ENCODE measurements at places on chromosomes 12 and 14.

GRCh38 chr12:17030338-17030737 lies 424.4 kb upstream of the LMO3 start:
- no peak overlapping the region for H3K4me3 ChIP-seq
- H3K36me3 ChIP-seq = no peaks in the 10 kb centered on the region
- H3K27ac ChIP-seq = no peak overlapping the region
- no peak for DNase-seq
- no peaks in the 10 kb centered on the region for H3K4me1 ChIP-seq
- H3K27me3 ChIP-seq = no peaks in the 10 kb centered on the region

- H3K36me3 ChIP-seq = no peaks in the 10 kb centered on the region
- no peaks in the 10 kb centered on the region for H3K27me3 ChIP-seq
- H3K27ac ChIP-seq = no peak overlapping the region
- H3K4me3 ChIP-seq = no peak overlapping the region
- no peak for DNase-seq
Observed at GRCh38 chr12:122106843-122107242, 28.3 kb downstream of the MLXIP start.

DNA sequence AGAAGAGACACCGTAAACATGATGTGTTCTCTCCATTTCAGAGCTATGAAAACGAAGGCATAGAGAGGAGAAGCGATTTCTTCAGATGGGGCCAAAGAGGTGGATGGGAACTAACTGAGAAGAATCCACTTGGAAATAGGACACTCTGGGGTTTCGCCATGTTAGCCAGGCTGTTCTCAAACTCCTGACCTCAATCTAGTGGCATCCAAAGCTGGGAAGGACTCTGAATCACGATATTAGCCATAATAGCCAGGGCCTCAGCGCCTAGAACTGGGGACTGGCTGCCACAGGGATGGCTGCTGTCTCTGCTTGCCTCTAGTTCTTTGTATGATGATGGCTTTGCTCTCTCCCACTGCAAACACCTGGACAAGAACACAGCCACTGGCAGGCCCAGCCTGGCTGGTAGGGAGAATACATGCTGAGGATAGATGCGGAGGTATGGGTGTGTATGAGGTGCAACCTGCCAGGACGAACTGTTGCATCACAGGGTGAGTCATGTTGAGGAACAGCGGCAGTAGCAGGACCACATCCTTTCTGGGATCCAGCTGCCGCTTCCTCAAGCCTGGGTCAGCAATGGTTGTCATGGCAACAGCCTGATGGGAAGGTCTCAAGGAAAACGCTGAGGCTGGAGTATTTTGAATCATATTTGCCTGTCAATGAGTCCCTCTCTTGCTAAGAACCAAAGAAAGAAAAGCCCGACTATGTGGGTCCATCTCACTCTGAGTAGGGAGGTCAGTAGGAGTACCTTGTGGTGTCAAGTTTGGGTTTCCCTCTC lies 31.1 kb downstream of the CCDC177 start:
- DNase-seq = peak; percentile 14
- peak overlapping the region; percentile 41 for H3K27ac ChIP-seq
- H3K4me3 ChIP-seq = no peak overlapping the region
- no peaks in the 10 kb centered on the region for H3K36me3 ChIP-seq
- H3K4me1 ChIP-seq = peaks cover 12% of the 10 kb centered on the region
- no peaks in the 10 kb centered on the region for H3K27me3 ChIP-seq

DNA sequence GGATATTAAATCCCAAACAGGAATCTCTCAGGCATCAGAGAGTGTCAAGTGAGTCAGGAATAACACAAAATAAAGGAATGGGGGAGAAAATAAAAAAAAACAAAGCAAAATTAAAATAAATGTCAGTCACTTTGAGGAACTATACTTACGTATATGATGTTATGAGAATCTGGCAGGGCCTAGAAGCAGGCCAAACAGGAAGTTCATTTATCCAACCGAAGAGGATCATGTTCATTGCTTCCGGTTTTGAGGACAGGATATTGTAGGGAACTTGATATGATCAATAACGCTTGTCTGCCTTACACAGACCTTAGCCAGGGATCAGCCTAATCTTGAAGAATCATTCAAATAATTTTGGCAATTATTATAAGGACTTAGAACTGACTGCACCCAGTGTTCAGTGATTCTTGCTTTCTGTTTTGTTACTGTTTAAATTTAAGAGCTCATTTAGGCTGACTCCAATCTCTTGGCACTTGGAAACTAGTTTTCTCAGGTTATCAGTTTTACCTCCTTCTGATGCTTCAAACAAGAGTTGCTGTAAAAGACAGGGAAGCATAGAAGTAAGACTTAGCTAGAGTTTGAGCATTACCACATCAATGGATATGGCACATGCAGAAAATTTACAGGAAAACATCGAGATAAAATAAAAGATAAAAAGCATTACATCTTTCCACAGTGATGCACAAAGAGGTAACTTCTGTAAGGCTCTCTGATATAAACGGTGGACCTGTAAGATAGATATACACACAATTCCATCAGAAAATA lies 53.4 kb downstream of the ZFC3H1 start:
- H3K4me3 ChIP-seq = no peak overlapping the region
- H3K27ac ChIP-seq = no peak overlapping the region
- H3K4me1 ChIP-seq = no peaks in the 10 kb centered on the region
- no peaks in the 10 kb centered on the region for H3K27me3 ChIP-seq
- no peak for DNase-seq

DNA sequence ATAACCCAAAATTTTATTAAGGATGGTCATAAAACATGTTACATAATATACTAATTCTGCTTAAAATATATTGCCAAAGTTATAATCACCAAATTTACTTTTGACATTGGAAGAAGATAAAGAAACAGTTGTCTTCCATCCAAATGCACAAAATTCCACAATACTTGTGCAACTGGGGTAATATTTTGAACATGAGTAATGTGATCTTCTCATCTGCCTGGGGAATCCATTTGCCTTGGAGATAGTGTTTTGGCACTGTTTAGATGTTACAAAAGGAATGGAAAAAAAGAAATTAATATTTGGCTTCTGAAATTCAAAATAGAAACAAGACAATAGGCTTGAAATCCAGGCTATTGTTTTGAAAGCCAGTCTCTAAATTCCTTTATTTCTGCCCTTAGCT lies 9.1 kb downstream of the GPR19 start:
- no peaks in the 10 kb centered on the region for H3K4me1 ChIP-seq
- no peak overlapping the region for H3K27ac ChIP-seq
- no peak overlapping the region for H3K4me3 ChIP-seq
- no peaks in the 10 kb centered on the region for H3K36me3 ChIP-seq
- DNase-seq = no peak

DNA sequence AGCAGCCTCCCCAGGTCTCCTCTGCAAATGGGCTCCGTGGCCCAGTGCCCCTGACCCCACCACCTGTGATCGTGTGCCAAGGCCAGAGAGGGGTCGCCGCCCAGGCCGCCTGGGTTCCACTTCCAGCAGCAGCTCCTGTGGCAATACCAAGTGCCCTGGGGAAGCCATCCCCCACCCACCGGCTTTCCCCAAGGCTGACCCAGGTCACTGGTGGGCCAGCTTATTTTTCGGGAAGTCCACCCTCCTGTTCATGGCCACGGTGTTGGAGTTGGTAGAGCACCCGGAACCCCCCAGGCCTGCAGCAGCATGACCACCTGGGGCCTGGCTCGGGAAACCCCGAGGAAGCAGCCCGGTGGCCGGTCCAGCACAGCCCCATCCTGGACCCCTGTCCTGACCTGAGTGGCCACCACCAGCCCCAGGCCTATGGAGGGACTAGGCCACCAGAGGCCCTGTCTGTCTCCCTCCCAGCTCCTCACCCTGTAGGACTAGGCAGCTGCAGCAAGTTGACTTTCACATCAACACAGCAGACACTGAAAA lies 40.8 kb upstream of the OASL start:
- no peaks in the 10 kb centered on the region for H3K27me3 ChIP-seq
- DNase-seq = no peak
- H3K4me1 ChIP-seq = no peaks in the 10 kb centered on the region
- no peaks in the 10 kb centered on the region for H3K36me3 ChIP-seq

- DNase-seq = no peak
- no peak overlapping the region for H3K4me3 ChIP-seq
- H3K27me3 ChIP-seq = no peaks in the 10 kb centered on the region
- H3K4me1 ChIP-seq = no peaks in the 10 kb centered on the region
- H3K36me3 ChIP-seq = no peaks in the 10 kb centered on the region
Observed at GRCh38 chr14:63563370-63564026, 20.3 kb upstream of the PPP2R5E start.

- no peaks in the 10 kb centered on the region for H3K27me3 ChIP-seq
- H3K4me3 ChIP-seq = no peak overlapping the region
- no peak for DNase-seq
- no peaks in the 10 kb centered on the region for H3K36me3 ChIP-seq
- H3K4me1 ChIP-seq = peaks cover 20% of the 10 kb centered on the region
Observed at GRCh38 chr12:58184212-58184611, 242.8 kb downstream of the ATP23 start.

DNA sequence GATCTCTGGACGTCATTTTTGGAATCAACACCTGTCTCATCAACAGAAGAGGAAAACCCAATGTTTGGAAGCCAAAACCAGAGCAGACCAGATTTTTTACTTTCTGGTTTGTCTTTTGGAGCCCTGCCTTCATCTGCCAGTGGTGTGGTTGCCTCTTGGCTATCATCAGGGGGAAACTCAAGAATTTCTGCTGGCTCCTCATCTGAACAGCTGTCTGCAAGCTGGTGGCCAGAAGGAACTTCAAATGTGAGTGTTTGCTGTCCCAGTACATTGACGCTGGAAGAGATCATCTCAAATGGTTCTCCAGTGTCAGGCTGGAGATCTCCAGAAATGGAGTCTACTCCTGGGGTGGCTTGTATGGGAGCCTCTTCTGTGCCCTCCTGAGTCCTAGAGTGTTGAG lies 13.8 kb downstream of the PLD4 start:
- no peak overlapping the region for H3K27ac ChIP-seq
- no peaks in the 10 kb centered on the region for H3K27me3 ChIP-seq
- no peaks in the 10 kb centered on the region for H3K4me1 ChIP-seq

DNA sequence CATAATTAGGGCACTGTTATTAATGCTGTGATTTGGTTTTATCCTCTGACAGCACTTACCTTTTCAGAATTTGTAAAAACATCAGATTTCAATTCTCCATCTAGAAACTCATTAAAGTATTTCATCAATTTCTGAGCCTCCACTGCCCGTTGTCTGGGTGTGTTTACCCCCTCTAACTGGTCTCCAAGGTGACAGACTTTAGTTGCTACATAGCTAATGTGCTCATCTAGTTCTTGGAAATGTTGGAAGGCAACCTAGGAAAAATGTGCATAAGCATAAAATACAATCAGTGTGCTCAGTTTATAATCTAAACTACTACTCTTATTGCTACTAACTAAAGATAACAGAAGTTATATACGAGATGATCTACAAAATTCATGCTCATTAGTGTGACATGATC lies 24.6 kb downstream of the EXOC5 start:
- no peak for DNase-seq
- H3K27ac ChIP-seq = no peak overlapping the region
- no peaks in the 10 kb centered on the region for H3K27me3 ChIP-seq

DNA sequence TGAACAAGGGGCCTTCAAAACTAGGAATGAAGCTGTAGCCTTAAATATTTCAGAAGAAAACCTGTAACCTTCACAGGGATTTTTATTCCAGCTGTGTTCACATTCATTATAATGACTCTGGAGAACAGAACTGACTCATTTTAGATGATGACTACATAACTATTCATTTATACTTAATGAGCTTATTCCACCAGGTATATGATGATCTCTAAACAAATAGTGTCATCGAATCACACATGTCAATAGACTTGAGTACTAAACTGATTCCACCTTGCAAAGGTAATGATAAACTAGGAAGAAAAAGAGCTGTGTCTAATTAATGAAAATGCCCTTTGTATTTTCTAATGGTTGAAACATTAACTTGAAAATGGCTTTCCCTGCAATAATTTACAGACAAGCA lies 433.2 kb downstream of the PDZRN4 start:
- H3K36me3 ChIP-seq = no peaks in the 10 kb centered on the region
- no peaks in the 10 kb centered on the region for H3K27me3 ChIP-seq
- H3K4me1 ChIP-seq = no peaks in the 10 kb centered on the region
- no peak for DNase-seq
- H3K27ac ChIP-seq = no peak overlapping the region

- no peaks in the 10 kb centered on the region for H3K36me3 ChIP-seq
- H3K4me1 ChIP-seq = peaks cover 39% of the 10 kb centered on the region
- peak overlapping the region; percentile 73 for H3K27ac ChIP-seq
- no peaks in the 10 kb centered on the region for H3K27me3 ChIP-seq
- no peak overlapping the region for H3K4me3 ChIP-seq
- no peak for DNase-seq
Observed at GRCh38 chr12:27261866-27262265, 17.8 kb downstream of the STK38L start.

DNA sequence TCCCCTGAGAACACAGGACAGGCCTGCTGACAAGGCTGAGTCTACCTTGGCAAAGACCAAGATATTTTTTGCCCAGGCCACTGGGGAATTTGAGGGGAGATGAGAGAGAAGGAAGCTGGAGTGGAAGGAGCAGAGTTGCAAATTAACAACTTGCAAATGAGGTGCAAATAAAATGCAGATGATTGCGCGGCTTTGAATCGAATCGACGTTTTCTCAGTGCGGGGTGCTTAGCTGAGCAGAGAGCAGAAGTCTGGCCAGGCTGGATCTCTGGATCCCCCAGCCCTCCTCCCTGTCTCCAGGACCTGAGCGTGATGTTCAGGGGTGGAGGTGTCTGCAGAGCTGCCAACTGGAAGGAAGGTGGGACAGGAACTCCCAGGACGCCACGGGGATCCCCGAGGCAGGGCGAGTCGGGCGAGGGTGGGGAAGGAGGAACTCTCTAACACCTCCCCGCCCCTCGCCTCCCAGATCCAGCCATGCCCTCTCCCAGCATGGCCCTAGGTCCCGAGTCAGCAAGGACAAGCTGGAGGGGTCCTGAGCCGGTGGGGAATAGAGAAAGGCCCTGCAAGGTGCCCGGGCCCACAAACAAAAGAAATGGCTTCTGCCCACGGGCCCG lies 527 bp upstream of the CARMIL3 start:
- peak overlapping the region; percentile 66 for H3K4me3 ChIP-seq
- peak overlapping the region; percentile 68 for H3K27ac ChIP-seq
- H3K4me1 ChIP-seq = peaks cover 29% of the 10 kb centered on the region
- H3K36me3 ChIP-seq = no peaks in the 10 kb centered on the region
- no peak for DNase-seq

- no peaks in the 10 kb centered on the region for H3K4me1 ChIP-seq
- no peaks in the 10 kb centered on the region for H3K36me3 ChIP-seq
- H3K27me3 ChIP-seq = peaks cover 15% of the 10 kb centered on the region
Observed at GRCh38 chr12:130993759-130994670, 40.3 kb downstream of the ADGRD1 start.

- H3K36me3 ChIP-seq = no peaks in the 10 kb centered on the region
- H3K4me1 ChIP-seq = no peaks in the 10 kb centered on the region
- H3K4me3 ChIP-seq = no peak overlapping the region
- DNase-seq = no peak
- H3K27me3 ChIP-seq = no peaks in the 10 kb centered on the region
- no peak overlapping the region for H3K27ac ChIP-seq
Observed at GRCh38 chr14:33812181-33812580, 138.7 kb downstream of the EGLN3 start.

- H3K27me3 ChIP-seq = no peaks in the 10 kb centered on the region
- H3K4me1 ChIP-seq = peaks cover 50% of the 10 kb centered on the region
- no peak for DNase-seq
- no peak overlapping the region for H3K4me3 ChIP-seq
- no peak overlapping the region for H3K27ac ChIP-seq
- H3K36me3 ChIP-seq = no peaks in the 10 kb centered on the region
Observed at GRCh38 chr12:106141452-106141851, 2.7 kb upstream of the NUAK1 start.

GRCh38 chr12:68932961-68933893 lies at the start of gene CPM:
TSS of gene CPM (minus strand) at chr12:68933171. CDS start at chr12:68932837, 334 bp downstream.
- peak within 1 kb of the TSS; percentile 74 for H3K27ac ChIP-seq
- peak within 1 kb of the TSS; percentile 65 for H3K4me3 ChIP-seq
- no peaks in the 10 kb centered on the region for H3K36me3 ChIP-seq

GRCh38 chr14:55191203-55192053 lies at the start of gene DLGAP5:
TSS of gene DLGAP5 (minus strand) at chr14:55191585. CDS start at chr14:55189179, 2,406 bp downstream.
- H3K36me3 ChIP-seq = no peaks in the 10 kb centered on the region
- peaks cover 6% of the 10 kb centered on the region for H3K4me1 ChIP-seq
- H3K27ac ChIP-seq = peak within 1 kb of the TSS; percentile 81
- peak; percentile 57 for DNase-seq
- H3K4me3 ChIP-seq = peak within 1 kb of the TSS; percentile 67

Data from esophagus squamous epithelium (tissue), 5 donors.